T-helper 17 cell (primary cell): ENCODE measurements at places on chromosomes 2 and 18. TPM values are rescaled to one million over a fixed set of nuclear protein-coding genes. Genes with fewer than 3 reads are reported as not detected.

DNA sequence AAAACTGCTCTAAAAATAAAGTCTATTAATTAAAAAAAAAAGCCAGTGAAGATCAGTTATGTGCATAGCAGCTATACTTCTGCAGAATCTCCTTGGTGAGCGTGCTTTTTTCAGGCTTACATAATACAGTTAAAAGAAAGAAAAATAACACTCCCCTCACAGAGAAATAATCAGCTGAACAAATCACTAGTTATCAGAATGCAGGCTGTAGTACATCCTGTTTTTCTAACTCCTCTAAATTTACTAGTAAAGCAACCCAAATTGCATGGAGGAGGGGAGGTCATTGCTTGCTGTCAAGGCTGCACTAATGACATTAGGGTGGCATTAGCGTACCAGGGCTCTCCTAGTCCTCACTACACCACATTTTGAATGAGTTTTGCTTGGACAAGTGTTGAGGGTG lies 192.2 kb downstream of the PLCL1 start:
- no peak for DNase-seq

- no peak for DNase-seq
Measured at GRCh38 chr2:182047544-182047943, 61.9 kb downstream of the PPP1R1C start.

LNPK gene
- 14.9 TPM for total RNA-seq

- DNase-seq = no peak
Measured at GRCh38 chr2:51990684-51991083, 958.8 kb upstream of the NRXN1 start.

CNDP1 gene
- 0.23 TPM for total RNA-seq

DNA sequence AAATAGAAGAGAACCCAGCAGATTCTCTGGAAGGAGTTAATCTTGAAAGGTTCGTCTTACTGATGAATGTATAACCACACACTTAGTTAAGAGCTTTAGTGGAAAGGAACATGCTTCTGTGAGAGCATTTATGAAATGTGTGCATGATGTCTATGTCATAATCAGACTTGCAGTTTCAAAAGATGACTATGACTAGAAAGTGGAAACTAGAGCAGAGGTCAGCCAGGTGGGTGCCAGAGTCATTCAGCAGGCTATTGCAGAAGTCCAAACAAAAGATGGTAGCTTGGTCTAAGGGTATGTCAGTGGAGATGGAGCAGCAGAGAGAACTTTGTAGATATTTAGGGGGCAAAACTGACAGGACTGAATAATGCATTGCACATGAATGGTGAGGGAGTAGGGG lies 825.8 kb downstream of the DCC start:
- DNase-seq = no peak

CYP26B1 gene
- not detected for total RNA-seq

DLX1 gene
- not detected for total RNA-seq

COBLL1 gene
- not detected for total RNA-seq

DNA sequence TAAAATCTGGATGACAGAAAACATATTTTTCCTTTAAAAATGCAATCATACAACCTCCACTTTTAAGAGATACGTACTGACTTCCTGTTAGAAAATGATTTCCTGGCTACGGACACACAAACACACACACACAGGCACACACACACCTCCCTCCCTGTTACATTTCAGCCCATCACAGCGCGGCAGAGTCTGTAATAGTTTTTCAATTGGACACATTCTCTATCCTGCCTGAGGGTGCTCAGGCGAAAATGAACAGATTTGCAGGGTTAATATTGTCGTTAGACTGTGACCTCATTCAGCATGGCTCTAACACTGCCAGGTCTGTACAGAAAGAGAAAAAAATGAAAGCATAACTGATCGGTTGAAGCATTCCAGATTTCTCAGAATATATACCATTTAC lies 45.0 kb downstream of the KCTD1 start:
- no peak for DNase-seq

ANKRD23 gene
- 7.6 TPM for total RNA-seq

LBX2 gene
- total RNA-seq = not detected

MLPH gene
- not detected for total RNA-seq

DNA sequence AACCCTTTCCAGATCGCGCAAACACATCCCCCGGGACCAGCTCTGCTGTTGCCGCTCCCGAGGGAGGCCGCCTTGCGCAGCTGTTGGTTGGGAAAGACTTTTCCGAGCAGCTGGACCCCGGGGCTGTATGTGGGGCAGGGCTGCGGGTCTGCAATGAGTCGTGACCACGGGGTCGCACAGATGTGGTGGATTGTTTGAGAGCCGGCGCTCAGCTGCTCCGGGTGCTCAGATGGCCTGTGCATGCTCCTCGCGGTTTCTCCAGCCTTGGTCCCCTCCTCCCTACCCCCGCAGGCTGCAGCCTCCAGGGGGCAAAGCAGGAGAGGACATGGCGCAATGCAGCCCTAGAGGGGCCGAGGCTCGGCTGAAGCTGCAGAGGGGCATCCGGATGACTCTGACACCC lies 105.2 kb upstream of the OTOS start:
- DNase-seq = no peak

DNA sequence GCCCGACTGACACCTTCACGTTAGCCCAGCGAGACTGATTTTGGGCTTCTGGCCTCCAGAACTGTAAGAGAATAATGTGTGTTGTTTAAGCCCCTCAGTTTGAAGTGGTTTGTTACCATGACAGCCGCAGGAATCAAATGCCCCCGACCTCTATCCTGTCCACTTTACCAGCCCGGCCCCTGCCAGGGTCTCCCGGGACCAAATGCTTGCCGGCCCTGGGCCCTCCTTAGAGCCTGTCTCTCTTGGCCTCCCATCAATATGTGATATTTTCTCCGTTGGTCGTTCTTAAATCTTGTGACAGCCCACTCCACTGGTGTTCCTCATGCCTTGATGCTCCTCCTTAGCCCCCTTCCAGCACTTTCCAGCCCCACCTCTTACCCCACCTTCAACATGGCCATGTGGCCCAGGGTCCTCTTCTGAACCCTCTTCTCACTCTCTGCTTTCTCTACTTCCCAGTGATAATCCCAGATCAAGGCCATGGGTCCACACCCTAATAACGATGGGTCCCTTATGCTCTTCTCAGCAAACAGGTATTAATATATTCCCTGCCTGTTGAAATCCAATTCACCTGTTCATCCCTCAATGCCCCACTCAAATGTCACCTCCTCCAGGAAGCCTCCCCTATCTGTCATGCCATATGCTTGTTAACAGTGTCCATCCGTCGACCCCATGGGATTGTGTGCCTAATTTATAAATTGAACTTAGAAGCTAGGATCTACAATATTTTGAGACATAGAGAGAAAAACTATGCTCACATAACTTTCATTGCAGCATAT lies 192.8 kb downstream of the ZFP36L2 start:
- no peak for DNase-seq

DNA sequence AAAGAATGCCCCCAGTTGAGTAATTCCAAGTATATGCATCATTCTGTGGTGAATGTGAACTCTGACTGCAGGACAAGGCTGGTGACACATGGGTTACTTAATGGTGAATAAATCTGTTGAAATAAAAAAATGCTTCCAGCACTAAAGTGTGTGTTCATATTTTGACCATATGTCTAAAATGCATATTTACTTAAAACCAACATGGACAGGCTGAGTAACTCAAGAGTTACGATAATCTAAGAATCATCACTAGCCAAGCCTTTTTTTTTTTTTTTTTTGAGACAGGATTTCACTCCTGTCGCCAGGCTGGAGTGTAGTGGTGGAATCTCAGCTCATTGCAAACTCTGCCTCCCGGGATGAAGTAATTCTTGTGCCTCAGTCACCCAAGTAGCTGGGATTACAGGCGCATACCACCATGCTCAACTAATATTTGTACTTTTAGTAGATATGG lies 47.1 kb upstream of the CCBE1 start:
- DNase-seq = no peak

GRCh38 chr2:6679471-6679870 lies 186.2 kb downstream of the CMPK2 start:
- DNase-seq = no peak

- no peak for DNase-seq
Measured at GRCh38 chr2:68487773-68488355, 20.5 kb downstream of the APLF start.

GKN2 gene
- total RNA-seq = not detected

- no peak for DNase-seq
Measured at GRCh38 chr2:186572705-186573104, 17.2 kb upstream of the ITGAV start.

- DNase-seq = no peak
Measured at GRCh38 chr18:78073275-78073674, 823.6 kb downstream of the GALR1 start.

UGT1A8 gene
- total RNA-seq = not detected

- DNase-seq = no peak
Measured at GRCh38 chr18:8730080-8730827, 24.9 kb downstream of the MTCL1 start.

CERS6 gene
- total RNA-seq = 8.2 TPM

- DNase-seq = no peak
Measured at GRCh38 chr2:231469583-231469950, 5.3 kb upstream of the NCL start.

GRCh38 chr18:38186491-38186890 lies 620.9 kb upstream of the CELF4 start:
- DNase-seq = no peak

- DNase-seq = no peak
Measured at GRCh38 chr2:15780912-15781574, 159.3 kb upstream of the MYCN start.

GRCh38 chr18:32315881-32316280 lies 126.0 kb downstream of the MEP1B start:
- no peak for DNase-seq

ACADL gene
- not detected for total RNA-seq

MARCHF7 gene
- 62.0 TPM for total RNA-seq

DNA sequence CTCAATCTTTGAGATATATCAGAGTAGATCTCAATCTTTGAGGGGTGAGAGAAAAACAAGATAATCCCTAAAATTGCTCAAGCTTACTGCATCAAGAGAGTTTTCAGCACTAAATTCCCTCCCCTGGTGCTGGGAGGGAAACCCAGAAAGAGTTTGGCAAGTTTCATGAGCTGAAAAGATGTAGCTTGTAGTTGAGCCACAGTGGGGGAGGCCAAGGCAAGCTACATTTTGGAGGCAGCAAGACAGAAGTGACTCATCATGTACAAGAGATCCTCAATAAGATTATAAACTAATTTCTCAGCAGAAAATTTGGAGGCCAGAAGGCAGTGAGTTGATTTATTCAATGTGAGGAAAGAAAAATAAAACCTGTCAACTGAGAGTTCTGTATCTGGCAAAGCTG lies 308.2 kb downstream of the PIEZO2 start:
- DNase-seq = no peak

ARL4C gene
- 393 TPM for total RNA-seq

- no peak for DNase-seq
Measured at GRCh38 chr2:238389988-238390589, 36.6 kb upstream of the ASB1 start.
